ENCODE measurements at places on chromosomes 2 and 18.

GRCh38 chr2:223262946-223263345 lies 211.0 kb downstream of the KCNE4 start:
- DNase-seq: peak; percentile 35

- no peak for DNase-seq
Observed at GRCh38 chr2:74911061-74911460, 47.4 kb upstream of the POLE4 start.

DNA sequence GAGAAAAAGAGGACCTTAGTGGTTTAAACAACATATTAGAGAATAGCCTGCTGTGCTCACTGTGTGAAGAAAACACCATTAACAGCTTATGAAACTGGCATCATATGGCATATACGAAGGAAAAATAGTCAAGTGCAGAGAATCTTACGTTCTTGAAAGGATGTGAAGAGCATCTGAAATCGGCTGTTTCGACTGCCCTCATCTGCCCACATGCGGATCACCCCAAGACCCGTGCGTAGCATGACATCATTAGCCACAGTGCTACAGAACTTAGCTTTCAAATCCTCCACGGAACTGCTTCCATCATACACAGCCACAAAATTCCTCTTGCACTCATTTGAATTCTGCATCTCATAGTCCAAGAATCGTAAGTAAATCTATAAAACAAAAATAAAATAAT lies 84.3 kb downstream of the NETO1 start:
- peak; percentile 23 for DNase-seq

DNA sequence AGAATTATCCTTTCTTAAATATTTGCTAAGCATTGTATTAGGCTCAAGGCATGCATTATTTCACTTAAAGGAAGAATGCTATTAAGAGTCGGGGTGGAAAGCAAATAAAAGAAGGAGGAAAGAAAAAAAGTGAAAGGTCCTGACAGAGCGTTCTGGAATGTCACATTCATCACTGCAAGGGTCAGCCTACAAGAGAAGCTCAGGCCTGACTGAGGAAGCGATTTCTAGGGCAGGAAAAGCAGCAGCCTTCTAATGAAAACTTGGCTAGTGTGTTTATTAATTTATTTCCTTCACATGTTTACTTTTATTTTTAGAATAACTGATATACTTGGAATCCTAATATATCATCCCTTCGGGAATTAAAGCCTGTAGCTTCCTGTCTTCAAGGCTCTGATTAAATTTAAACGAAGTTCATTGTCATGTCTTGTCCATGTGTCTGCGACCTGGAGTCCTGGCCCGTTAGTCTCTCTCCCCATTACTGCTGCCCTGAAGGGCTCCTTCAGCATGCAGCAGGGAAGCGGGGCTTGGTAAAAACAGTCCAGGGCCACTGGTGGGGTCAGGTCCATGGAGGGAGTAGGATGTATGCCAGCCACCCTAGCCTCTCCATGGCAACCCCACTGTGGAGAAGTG lies 119.2 kb upstream of the CCDC68 start:
- peak; percentile 22 for DNase-seq

DNA sequence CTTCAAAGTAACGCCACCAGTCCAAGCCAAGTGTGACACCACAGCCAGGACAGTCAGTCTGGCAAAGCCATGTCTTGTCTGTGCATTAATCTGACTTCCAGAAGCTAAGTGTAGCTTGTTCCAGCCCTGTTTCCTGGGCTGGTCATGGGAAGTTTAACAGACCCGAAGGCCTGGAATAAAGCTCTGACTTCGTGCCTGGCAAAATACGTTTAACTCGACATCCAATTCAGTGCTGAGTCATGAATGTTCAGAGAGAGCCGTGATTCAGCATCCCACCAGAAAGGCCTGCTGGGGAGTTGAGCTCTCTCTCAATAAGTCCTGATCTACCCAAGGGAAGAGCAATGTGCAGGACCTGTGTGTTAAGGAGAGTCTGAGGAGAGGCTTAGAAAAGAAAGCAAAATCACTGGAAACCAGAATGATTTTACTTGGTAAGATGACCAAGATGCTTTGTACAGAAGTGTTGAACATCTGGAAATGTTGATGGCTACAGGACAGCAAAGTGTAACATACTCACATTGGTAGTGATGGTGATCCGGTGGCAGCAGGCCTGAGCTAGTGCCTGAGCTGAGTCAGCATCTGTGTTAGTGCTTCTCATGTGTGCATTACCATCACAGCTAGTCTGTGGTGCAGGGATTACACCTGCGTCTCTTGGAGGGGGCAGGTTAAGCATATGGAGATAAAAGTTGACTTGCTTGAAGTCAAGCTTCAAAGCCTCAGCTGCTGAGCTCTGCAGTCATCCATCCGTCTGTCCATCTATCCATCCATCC lies 743.7 kb upstream of the HS6ST1 start:
- no peak for DNase-seq

All from choroid plexus epithelial cell (primary cell).